ENCODE measurements at places on chromosomes 13 and 19.

DNA sequence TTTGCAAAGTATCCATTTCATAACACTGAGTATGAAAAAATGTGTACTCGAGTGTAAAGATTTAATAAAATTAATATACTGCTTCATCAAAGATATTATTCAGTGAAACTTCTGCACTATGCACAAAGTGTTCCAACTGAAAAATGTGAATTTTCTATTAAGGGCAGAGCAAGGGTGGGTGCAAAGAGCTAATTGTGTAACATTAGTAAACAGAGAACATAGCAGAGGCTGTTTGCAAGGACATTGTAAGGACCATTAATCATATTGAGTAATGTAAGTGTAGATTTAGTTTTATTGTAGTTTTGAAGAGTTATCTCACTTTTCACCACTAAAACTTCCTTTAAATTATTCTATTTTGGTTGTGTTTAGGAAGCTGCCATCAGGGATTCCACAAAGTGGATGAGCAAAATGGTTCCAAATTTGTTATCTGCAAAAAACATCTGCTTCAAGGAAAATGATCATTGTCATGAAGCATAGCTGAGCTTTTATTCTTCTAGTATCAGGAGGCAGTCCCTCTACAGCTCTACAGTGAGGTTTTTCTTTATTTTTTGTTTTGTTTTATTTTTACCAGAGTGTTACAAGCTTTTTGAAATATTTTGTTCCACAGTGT is 1375.4 kb downstream of the SLITRK1 start:
- DNase-seq = no peak

DNA sequence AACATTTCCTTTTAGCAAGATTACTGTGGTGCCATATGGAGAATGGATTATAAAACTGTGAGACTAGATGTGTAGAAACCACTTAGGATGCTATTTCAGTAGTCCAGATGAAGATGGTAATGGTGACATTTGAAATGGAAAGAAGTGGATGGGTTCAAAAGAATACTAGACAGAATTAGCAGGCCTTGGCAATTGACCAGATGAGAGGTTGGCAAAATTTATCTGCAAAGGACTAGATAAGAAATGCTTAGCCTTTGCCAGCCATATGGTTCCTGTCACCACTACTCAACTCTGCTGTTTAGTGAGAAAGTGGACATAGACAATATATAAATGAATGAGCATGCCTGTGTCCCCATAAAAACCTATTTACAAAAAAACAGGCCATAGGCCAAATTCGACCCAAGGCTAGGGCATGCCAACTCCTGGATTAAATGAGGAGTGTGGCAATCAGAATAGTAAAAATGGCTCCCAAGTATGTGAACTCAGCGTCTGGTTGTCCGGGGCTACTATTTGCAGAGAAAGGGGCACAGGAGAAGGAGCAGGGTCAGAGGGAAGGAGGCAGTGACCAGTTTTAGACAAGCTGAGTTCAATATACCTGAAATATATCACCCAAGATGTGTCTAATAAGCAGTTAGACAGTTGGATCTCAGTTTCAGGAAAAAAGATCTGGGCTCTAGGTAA is 98.4 kb downstream of the ENOX1 start:
- no peak for DNase-seq

DNA sequence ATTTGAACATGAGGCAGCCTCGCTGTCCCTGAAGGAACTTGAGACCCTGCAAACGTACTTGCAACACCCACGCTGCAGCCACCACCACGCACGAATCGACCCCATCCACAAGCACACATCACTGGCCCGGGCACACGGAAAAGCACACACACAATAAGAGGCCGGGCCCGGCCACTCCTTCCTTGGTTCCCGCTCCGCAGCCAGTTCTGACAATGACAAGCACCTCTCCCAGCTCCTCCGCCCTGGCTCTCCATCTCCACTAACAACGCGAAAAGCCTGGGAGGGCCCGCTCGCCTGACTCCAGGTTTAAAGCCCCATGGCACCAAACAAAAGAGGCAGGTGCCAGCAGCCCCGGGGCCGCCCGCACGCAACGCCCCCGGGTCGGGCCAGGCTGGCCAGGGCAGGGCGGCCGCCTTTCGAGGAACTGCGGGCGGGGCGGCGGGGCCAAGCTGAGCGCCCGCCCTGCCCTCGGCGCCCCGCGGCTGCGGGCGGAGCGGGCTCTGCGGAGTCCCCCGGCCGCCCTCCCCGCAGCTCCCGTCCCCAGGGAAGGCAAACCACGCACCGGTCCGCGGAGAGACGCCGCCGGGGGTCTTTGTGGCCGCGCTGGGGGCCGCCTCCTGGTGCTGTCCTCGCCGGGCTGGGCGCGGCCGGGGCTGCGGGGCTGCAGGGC is 495 bp downstream of the DCLK1 start:
- DNase-seq = no peak

DNA sequence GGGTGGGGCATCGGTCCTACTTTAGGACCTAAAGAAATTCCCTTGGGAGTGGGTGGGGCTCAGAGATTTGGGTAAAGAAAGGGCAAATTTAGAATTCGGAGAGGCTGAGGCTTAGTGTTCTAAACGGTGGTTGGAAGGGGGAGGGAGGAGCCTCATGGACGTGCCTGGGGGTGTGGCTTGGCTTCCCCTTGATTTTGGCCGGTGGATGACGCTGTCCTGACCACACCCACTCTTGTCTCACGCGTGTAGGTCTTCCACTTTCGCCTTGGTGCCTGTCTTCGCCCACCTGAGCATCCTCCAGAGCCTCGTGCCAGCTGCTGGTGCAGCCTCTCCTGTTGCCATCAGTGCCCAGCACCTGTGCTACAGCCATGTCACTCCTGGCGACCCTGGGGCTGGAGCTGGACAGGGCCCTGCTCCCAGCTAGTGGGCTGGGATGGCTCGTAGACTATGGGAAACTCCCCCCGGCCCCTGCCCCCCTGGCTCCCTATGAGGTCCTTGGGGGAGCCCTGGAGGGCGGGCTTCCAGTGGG is 1.2 kb upstream of the NUP62 start:
- peak; percentile 81 for DNase-seq

GRCh38 chr13:28613562-28613961 is 45.4 kb upstream of the POMP start:
- no peak for DNase-seq

DNA sequence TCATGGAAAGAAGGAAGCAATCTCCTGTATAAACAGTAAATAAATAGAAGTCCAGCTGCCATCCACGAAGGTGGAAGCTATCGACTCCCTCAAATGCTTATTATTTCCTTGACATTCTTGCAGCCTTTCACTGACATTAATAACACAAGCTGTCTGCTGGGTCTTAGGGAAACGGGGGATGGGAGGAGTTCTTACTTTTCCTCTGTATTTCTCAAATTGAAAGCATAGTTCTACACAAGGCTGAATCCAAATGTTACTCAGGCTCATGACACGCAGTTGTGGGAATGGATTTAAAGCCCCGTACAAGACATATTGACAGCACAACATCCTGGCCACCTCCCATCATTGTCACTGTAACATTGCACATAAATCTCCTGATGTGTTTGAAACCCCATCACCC is 4.0 kb downstream of the SERPINE3 start:
- no peak for DNase-seq

GRCh38 chr13:97403893-97404750 is 29.8 kb upstream of the RAP2A start:
- no peak for DNase-seq

GRCh38 chr13:84279166-84279565 is 396.9 kb upstream of the SLITRK1 start:
- DNase-seq = no peak

DNA sequence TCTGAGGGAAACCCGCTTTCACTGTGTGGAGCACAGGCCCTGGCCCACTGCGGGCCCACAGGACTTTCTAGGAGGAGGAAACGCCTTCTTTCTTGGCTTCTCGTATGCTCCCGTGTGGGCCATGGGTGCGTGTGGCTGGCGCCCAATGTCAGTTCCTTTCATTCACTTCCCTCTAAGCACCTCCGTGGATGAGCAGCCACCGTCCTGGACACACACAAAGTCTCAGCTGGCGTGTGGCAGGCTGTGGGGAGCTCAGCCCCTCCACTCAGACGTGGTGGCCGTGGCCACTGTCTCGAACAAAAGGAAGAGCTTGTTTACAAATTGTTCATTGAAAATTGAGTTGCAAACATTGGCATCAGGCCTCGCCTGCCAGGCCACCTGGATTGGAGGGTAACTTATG is 240.0 kb upstream of the SGCG start:
- DNase-seq = no peak
